ENCODE measurements at places on chromosomes 5 and 9.

GRCh38 chr5:125602184-125602583 lies 821.0 kb upstream of the GRAMD2B start:
- no peak for DNase-seq

DNA sequence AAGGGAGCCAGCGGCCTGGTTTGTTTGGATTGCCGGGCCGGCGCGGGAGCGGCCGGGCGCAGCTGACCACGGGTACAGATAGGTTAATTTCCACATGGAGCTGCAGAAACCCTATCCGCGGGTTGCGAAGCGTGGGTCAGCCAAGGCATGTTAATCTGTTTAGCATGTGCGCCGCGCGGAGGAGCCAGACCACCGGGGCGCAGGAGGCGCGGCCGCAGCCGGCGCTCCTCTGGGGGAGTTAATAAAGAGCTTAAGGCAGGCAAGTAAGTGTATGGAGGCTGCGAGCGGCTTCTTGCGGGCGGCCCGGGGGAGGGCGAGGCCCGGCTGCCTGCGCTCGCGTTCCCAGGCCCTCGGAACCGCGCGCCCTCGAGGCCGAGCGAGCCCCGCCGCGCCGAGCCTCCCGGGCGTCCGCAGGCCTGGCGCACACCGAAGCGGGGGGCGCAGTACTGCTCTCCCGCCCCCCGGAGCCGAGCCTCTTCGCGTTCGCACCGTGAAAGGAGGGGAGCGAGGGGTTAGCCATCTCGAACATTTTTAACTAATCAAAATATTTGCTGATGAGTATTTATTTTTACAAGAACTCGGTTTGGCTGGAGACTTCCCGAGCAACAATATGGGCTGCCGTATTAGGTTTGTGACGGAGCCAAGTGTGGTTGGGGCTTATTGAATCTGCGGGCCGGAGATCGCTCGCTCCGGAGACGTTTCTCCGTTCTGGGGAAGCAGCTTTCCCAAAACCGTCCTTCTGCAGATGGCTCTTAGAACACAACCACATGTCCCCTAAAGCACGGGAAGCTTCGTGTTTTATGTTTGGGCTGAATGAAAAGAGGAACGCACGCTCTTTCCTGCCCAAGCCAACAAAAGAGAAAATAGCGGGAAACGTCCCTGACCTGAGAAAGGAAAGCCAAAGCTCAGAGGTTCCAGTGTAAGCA lies 28.8 kb downstream of the FOXD1 start:
- DNase-seq: no peak

DNA sequence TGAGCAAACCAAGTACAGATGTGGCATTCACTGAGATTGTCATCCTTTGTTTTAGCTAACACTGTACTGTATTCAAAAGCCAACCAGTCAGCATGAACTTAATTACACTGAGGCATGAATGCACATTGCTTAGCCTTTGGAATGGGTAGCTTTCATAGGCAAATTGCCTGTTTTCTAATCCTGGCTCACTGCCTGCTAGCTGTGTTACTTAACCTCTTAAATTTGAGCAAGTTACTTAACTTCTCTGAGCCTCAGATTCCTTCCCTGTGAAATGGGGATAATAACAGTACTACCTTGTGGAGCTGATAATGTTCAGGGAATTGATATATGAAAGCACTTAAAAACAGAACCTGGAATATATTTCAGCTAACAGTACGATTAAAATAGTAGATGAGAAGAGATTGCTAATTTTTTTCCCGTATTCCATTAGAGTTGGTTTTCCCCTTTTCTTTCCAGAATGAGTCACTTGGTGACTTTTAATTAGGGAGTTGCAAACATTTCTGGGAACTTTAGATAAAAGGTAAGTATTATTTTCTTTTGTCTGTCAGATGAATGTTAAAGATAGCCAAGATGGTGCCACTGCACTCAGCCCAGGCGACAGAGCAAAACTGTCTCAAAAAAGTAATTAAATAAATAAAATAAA lies 43.9 kb downstream of the ARRDC3 start:
- no peak for DNase-seq

DNA sequence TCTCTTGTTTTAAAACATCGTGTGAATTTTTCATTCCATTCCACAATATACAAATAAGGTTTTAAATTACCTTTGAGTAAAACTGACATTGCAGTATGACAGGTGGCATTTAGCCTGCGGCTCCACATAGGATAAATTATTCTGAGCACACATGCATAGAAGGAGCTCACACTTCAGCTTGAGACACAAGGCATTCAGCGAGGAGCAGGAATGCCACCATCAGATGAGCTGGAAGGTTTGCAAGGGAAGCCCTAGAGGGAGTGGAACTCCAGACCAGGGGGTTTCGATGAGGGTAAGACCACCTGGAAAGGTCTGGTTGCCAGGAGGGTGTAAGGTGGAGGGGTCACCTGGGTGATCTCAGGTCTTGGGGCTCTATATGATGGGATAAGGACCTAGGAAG lies 259.0 kb upstream of the ADRA1B start:
- DNase-seq: no peak

GRCh38 chr5:58022055-58022454 lies 437.8 kb downstream of the PLK2 start:
- no peak for DNase-seq

DNA sequence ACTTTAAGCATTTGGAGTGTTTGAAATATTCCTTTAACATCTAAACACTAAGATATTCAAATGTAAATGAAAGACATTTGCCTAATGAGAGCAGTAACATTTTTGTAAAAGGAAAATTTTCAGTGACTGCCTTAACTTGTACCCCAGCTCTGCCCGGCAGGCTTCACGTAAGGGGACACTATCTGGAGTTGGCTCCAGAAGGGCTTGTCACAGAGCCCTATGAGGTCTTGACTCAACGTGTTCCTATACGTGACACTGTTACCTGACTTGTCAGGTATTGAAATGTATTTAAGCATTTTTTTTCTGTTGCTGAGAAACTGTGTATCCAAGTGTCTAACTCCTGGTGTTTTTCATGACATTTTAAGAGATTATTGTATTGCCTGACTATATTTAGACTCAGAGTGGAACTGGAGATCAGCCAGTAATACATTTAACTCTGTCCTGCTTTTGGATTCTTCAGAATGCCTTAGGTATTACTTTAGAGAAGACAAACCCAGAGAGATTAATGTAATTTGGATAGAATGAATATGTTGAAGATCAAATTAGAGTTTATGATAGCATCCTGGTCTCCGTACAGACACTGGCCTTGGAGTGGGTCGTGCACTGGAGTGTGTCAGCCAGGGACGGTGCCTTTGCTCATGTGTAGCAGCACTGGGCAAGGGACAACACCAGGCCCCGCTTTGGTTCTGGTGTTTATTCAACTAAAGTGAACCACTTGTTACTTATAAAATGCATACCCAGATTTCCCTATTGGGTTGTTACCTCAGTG lies 34.6 kb upstream of the PHF2 start:
- DNase-seq: no peak

GRCh38 chr5:94433397-94434163 lies 184.8 kb downstream of the KIAA0825 start:
- DNase-seq: no peak

- no peak for DNase-seq
These were observed 6.2 kb downstream of the MLANA start for GRCh38 chr9:5896863-5897262.

- DNase-seq: no peak
These were observed 142.2 kb downstream of the FGF10 start for GRCh38 chr5:44246986-44247385.

DNA sequence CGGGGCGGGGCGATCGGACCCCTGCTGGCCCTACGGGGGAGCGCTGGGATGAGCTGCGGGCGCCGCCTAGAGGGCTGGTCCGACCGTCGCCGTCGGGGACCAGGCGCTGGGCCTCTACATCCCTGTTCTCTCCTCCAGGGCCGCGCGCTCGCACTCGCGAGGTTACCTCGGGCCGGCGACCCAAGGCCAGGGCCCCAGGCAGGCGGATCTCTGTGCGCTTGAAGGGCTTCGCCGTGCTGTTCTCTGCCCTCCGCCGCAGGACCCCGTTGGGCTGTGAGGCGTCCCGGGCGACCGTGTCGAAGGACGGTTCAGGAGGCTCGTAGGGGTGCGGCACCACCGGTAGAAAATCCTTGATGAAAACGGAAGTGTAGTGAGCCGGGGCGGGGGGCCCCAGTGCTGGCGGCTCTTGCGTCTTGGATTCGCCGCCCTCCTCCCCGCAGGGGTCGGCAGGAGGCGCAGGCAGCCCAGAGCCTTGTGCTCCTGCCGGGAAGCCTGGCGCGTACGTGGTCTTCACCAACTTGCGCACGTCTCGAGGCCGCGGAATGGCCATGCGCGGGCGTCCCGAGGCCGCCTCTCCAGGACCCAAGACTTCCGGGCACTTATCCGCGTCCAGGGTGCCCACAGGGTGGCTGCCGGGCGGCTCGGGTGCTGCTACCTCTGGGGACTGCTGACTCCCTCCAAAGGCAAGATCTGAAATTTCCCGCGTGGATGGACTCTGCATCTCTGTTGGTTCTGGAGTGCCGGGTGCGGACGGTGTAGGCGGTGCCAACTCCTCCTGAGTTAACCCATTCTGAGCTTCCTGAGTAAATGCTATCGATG lies 2.0 kb downstream of the PROB1 start:
- DNase-seq: peak; percentile 78

GRCh38 chr9:114742947-114743346 lies 61.0 kb upstream of the TEX48 start:
- no peak for DNase-seq

DNA sequence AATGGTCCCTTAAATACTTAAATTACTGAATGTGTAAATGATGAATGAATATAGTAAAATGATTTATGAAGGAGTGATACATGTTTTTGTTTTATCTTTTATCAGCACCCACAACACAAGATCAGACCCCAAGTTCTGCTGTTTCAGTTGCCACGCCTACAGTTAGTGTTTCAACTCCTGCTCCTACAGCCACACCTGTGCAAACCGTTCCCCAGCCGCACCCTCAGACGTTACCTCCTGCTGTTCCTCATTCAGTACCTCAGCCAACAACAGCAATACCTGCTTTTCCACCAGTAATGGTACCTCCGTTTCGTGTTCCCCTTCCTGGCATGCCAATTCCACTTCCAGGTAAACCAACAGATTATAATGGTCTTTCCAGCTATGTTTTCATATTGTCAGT lies 16.3 kb downstream of the TCERG1 start:
- DNase-seq: peak; percentile 51

DNA sequence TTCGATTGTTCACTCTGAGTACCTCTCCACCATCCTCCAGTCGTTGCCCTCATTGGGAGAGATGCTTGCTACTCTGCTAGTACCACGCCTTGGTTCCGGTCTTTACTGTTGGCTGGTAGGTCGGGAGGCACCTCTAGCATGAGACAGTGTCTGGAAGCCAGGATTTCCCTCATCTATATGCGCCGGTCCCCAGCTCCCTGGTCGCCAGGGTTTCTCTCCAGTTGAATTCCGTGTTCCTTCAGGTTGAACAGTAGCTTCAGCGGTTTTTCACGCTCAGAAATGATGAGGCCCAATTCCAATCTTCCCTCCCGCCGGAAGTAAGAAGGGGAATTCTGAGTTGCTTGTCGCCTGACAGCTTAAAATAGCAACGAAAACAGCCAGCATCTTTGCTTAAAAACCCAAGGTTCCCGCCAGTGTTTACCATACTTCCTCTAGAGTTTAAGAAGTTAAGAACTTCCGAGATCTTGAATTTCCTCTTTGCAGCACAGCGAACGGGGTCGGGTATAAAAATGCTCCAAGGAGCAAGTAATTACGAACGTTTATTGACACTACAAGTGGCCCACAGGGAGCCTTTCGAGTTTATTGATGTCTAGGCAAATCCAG lies 1.3 kb upstream of the ST8SIA4 start:
- peak; percentile 81 for DNase-seq

GRCh38 chr5:65981969-65982619 lies 55.7 kb downstream of the ERBIN start:
- no peak for DNase-seq

DNA sequence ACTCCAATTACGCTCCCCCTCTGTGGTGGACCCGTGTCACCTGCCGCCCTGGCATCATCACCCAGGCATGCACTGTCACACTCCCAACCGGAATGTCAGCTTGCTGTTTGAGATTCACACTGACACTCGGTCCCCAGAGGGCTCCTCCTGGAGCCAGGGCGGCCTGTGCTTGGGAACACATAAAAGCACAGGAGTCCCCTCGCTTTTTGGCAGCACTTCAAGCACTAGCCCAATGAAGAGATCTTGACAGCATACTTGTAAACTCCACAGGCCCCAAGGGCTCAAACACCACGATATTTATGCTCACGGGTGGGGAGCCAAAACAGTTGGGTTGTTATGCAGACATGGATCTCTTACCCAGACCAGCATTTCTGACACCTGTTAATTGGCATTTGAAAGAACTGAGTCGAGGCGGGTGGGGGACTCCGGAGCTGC lies 90.8 kb upstream of the EGFLAM start:
- DNase-seq: no peak
